Sciatic nerve (tissue), 2 donors: ENCODE measurements at places on chromosomes 6 and 20.

DNA sequence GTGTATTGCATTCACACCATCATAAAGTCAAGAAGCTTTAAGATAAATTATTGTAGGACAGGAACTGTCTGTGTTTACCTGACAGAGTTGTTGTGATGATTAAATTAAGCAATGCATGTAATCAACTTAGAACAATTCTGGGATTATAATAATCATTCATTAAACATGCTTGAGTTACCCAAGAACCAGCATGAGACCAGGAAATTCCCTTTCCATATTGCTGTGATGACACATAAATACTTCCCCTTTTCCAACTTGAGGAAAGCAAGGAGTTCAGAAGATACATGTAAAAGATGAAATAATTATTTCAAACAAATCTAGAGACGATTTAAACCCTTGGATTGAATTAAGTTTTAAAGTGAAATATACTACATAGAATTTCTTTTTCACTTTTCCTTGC is 404.4 kb downstream of the GJA1 start:
- no peak for DNase-seq

- no peak for DNase-seq
Observed at GRCh38 chr6:14265049-14266021, 147.8 kb downstream of the CD83 start.

DNA sequence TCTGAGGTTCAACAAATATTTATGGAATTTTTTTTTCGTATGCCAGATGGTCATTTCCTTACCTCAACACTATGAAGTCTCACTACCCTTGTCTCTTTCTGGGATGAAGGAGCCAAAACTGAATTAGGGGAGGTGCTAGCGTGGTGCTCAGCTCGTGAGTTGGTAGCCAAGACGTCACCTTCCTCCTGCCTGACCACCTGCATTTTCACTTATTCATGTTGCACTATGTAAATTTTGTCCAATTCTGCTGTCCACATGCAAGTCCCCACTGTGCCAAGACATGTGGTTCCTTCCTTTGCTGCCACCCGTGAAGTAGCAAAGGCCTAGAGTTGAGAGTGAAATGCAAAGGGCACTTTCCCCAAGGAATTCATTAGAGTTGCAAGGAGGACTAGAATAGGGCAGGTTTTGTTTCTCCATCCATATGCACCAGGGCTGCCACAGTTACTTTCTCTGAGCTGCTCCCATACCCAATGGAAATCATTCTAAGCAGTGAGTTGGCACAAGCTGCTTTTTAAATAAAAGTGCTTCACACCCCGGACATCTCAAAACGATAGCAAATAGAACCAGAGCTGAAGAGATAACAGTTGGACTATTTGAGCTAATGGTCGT is 591.3 kb upstream of the NOX3 start:
- DNase-seq: no peak

GRCh38 chr20:53839423-53840176 is 230.8 kb downstream of the BCAS1 start:
- DNase-seq: no peak

GRCh38 chr6:378090-378957 is 13.2 kb upstream of the IRF4 start:
- DNase-seq: peak; percentile 55

- no peak for DNase-seq
Observed at GRCh38 chr6:157597461-157598312, 216.7 kb downstream of the ZDHHC14 start.

GRCh38 chr6:67639161-67639560 is 995.9 kb upstream of the ADGRB3 start:
- DNase-seq: no peak

- peak; percentile 58 for DNase-seq
Observed at GRCh38 chr20:63696628-63697356, at the start of gene TNFRSF6B. Gene TNFRSF6B, plus strand, starts transcription at chr20:63696652. Its CDS starts 116 bp downstream, at chr20:63696768.

DNA sequence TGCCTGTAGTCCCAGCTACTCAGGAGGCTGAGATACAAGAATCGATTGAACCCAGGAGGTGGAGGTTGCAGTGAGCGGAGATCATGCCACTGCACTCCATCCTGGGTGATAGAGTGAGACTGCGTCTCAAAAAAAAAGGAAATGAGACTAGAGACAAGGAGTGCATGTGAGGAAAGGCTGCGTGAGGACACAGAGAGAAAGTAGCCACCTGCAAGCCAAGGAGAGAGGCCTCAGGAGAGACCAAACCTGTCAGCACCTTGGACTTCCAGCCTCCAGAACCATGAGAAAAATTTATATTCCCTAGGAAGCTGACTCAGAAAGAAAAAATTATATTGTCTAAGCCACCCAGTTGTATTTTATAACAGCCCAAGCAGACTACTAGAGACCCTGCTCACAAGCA is 7.4 kb upstream of the BEND3 start:
- DNase-seq: no peak

- DNase-seq: peak; percentile 68
Observed at GRCh38 chr6:33692760-33693158, 18.7 kb downstream of the UQCC2 start.

GRCh38 chr6:34246249-34246562 is 2.6 kb downstream of the SMIM29 start:
- DNase-seq: no peak

- no peak for DNase-seq
Observed at GRCh38 chr6:33898771-33899170, 95.0 kb upstream of the MLN start.

DNA sequence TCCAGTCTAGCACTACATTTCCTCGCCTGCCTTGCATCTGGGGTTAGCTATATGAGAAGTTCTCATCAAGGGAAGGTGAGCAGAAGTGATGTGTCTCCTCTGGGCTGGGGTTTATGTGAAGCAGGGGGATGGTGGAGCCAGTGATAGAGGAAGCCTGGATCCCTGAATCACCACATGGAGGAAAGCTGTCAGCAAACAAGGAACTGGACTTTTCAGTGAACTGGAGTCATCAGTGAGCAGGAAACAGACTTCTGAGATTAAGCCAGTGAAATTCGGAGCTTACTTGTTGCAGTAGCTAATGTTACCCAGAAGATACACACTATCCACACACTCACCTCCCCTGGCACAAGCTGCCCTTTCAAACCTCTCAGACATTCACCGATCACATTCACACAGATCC is 13.4 kb upstream of the TOX2 start:
- no peak for DNase-seq

GRCh38 chr6:24053057-24053456 is 73.0 kb upstream of the NRSN1 start:
- DNase-seq: no peak

- no peak for DNase-seq
Observed at GRCh38 chr6:108839083-108839642, 9.1 kb upstream of the ARMC2 start.

DNA sequence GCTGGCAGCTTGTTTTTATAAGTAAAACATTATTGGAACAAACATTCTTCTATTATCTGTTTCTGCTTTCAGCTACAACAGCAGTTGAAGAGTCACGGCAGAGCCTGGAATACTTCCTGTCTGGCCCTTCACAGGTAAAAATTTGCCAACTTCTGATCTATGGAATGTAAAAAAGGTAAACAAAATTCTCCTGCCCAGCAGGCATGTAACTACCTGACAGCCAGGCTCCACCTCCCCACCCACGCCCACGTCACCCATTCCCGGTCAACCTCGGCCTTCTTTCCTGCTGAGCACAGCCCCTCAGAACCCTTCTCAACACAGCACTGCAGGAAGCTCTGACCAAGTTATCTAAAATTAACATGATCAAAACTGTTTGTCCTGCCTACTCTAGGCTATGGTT is 166.0 kb downstream of the DLL1 start:
- peak; percentile 35 for DNase-seq

GRCh38 chr6:125469915-125470314 is 168.1 kb upstream of the HDDC2 start:
- no peak for DNase-seq

DNA sequence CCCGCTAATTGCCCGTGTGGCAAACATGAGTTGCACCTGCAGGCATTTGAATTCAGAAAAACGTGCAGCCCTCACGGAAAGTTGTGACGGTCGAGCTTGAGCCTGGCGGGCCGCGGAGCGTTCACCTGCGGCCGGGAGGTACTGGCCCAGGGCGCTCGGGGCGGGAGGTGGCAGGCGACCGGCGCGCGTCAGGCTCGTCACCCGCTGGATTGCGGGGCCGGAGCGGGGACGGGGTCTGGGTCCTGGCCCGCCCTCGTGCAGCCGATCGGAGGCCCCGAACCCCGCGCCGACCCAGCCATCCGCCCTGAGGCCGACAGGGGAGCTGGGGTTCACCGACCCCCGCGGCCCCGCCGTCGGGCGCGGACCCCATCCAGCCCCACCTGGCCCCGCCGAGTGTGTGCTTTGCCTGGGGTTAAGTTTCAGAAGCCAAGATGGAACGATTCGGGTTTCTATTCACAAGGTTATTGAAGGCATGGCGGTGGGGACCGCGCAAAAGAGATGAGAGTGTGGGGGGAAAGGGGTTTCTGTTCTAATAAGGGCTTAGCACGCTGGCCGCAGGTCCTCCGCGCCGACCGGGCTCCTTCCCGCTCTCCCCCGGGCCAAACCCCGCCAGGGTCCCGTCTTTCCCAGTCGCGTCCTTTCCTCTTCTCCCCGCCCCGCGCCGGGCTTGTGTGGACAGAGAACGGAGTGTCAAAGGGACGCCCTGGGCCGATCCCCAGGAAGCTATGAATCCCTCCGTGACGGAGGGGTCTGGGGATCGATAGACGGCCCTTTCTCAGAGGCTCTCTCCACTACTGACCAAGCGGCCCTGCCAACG is 1.6 kb upstream of the HEY2 start:
- peak; percentile 67 for DNase-seq

DNA sequence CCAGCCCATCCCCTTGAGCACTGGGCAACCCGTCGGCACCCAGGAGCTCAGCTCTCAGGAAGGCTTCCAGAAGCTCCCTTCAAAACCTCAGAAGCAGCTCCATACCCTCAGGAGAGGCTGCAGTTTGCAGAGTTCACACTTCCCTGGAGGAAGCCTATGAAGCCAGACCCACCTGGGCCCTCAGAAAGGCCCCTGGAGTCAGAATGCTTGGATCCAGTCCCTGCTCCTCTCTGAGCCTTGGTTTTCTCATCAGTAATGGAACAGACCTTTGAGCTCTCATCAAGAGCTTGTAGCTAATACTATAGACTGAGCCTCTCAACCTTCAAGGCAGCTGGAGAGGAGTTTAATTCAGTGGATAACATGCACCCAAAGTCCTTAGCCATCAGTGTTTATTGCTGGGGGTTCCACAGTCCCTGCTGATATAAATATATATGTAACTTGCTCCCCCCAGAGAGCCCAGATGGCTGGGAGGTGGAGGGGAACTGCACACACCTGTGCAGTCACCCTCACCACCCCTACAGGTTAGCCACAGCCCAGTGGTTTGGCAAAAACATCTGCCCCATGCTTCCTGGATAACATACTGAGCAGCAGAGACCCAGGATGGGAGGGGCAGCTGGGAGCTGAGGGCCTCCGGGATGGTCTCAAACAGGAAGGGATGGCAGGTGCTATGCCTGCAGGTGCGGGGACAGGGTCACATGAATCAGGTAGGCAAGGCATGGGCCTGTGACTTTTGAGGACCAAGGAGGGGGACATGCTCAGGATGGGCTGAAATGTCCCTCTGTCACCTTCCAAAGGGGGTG is 120.1 kb downstream of the SNX5 start:
- DNase-seq: no peak

DNA sequence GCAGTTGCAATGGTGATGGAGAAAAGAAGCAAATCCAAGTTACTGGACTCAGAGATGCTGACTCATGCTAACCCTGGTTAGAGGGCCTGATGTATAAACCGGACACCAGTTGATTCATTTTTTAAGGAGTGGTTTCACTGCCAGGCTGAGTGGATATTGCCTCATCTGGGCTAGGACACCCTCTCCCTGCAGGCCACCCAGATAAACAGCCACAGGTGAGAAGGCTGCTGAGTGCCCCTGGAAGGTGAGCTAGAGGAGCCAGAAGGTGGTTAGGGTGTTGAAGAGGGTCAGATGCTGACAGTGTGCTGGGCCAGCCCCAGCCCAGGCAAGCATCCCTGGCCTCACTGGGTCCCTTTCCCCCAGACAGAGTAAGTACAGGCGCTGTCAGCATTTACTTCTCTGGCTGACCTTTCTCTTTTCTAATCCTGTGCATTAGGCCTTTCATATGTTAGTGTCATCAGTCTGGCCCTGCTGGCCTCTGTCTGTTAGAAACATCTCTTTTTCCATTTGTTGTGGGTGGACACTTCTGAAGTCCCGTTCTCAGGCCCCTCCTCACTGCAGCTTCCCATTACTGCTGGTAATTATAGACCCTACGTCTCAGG is 13.5 kb downstream of the EPB41L1 start:
- no peak for DNase-seq

- no peak for DNase-seq
Observed at GRCh38 chr6:142334294-142334693, 32.5 kb downstream of the ADGRG6 start.

- no peak for DNase-seq
Observed at GRCh38 chr6:42159431-42160024, 13.6 kb upstream of the GUCA1A start.

- no peak for DNase-seq
Observed at GRCh38 chr20:21338291-21338690, 35.2 kb downstream of the XRN2 start.

DNA sequence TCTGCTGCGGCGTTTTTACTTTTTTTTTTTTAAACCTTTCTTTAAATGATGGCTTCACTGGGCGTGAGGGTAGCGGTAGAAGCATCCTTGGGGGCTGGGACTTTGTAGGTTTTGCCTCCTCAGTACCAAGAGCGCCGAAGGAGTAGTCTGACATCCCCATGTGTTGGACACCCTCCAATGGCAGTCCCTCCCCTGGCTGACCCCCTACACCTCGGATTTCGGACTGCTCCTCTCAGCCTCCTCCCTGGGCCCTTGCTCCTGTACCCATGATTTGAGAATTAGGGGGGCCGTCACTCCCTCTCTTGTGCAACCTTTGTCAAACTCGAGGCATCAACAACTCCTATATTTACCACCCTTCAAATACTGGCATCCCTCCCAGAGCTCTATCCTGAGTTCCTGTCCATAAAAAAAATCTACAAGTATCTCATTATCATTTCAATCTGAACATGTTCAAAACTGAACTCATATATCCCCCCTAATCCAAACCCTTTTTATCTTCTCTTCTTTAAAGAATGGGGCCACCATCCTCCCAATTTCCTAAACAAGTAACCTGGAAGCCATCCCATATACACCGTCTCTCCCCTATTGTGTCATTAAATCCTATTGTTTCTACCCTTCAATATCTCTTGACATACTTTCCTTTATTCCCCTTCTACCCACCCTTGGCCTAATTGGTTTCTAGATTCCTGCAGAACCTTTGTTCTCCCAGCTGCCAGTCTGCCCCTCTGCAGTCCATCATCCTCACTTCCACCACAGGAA is 1.2 kb upstream of the ARFGEF3 start:
- DNase-seq: no peak
